ENCODE measurements at places on chromosomes 7 and 10.

DNA sequence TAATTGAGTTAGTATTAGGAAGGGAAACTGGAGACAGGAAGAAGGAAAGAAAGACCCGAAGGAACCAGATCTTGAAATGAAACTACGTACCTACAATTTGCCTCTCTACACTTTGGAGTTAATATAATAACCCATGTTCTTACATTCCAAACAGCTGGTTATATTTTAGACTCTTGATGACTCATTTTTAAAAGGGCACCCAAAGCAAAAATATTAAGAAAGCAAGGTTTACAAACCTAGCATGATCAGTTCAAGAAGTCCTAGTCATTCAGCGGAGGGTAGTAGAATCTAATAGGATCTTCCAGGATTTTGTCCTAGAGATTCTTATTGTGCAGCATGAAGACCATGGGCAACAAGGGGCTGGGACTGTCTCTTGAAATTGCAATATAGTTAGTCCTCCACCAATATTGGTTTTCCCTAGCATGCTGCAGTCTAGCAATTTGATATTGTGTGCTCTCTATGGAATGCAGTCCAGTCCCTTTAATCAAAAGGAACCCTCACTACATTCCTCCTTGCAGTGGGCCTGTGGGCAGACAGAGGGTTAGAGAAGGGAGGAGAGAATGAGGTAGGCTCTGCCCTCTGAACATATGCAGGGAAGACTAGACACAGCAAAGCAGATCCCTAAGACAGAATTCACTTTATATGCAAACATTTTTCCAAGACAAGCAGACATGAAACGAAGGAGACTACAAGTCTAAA lies 230.3 kb downstream of the INHBA start:
- no peak for DNase-seq

- no peak for DNase-seq
These were observed 1016.4 kb upstream of the SORCS1 start for GRCh38 chr10:108180878-108181277.

DNA sequence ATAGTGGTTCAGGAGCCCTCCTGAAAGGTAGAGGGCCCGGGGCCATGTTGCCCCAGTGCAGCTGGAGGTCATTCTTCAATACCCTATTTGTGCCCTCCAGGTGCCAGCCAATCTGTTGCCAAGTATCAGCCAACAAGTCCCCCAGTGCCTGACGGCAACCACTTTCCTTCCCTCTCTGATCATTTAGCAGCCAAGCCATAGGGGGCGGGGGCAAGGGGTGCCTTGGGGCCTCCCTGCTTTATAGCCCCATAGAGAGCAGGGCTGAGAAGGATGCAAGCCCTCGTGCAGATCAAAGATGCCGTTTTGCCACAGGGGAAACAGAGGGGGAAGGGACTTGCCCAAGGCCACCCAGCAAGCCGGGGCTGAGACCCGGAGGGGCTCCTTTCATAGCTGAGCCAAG lies 149.0 kb upstream of the CHST15 start:
- no peak for DNase-seq

GRCh38 chr10:68598978-68599770 lies 39.0 kb downstream of the TET1 start:
- no peak for DNase-seq

DNA sequence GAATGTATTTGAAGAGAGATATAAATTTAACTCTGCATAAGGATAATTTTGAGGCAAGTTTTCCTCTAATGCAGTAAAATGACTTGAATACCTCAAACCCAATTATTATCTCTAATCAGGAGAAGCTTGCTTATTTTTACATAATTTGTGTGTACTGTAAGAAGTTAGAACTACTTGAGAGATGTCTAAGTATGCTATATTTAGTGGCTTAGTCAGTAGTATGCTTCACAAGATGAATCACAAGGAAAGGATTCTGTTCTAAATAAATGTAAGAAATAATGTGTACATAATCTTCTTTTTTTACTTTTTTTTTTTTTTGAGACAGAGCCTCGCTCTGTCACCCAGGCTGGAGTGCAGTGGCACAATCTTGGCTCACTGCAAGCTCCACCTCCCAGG lies 13.7 kb downstream of the PHTF2 start:
- no peak for DNase-seq

- no peak for DNase-seq
These were observed 29.7 kb downstream of the GBX1 start for GRCh38 chr7:151137791-151138152.

GRCh38 chr10:26486304-26486703 lies 48.2 kb downstream of the APBB1IP start:
- DNase-seq = no peak

DNA sequence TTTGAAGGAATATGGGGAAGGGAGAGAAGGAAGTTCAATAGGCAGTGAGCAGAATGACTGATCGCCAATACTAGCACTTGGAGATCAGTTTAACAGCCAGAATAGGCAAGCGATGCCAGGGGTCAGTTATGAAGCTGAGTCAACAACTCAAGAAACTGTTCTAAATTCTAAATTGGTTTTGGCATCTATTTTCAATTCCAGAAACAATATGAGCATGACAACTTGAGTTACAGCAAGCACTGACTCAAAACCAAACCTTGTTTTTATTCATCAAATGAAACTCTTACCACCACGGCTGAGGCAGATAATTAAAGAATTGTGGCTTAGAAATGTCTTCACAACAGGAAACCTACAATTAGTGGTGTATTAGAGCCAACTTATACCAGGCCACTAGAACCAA lies 180.5 kb upstream of the ASAH2 start:
- DNase-seq = no peak

GRCh38 chr7:43666938-43667337 lies 62.4 kb downstream of the COA1 start:
- no peak for DNase-seq

GRCh38 chr7:45098983-45099839 lies 10.4 kb upstream of the NACAD start:
- DNase-seq = no peak
